Hematopoietic multipotent progenitor cell treated with erythropoietin and hydrocortisone succinate and interleukin-3 and kit ligand, for 8 days (in vitro differentiated cells): ENCODE measurements at places on chromosomes 11 and 22.

- DNase-seq, result no peak
Observed at GRCh38 chr11:120316880-120317688, 8.0 kb upstream of the TLCD5 start.

DNA sequence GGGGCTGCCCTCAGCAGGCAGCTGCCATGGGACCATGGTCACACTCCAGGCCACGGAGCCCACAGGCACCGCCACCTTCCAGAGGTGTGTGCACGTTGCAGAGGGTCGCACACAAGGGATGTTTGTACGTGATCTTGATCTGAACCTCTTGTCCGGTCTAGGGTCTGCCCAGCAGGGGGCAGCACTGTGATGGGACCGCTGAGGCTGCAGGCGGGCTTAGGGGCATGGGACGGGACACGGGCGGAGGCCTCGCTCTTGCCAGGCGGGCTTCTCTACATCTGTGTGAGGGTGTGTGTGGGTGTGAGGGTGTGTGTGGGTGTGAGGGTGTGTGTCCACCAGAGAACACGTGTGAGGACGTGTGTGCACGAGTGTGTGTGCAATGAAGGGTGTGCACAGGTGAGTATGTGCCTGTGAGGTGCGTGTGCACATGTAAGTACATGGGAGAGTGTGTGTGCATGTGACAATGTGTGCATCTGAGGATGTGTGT lies 52.4 kb downstream of the CACNA1I start:
- peak; percentile 87 for DNase-seq

GRCh38 chr22:35065796-35066218 lies at the start of gene ISX:
Gene ISX, plus strand, starts transcription at chr22:35066158. Its CDS starts 930 bp downstream, at chr22:35067088.
- DNase-seq, result no peak

GRCh38 chr22:36065775-36066544 lies 37.3 kb upstream of the RBFOX2 start:
- peak; percentile 80 for DNase-seq

GRCh38 chr11:88103337-88104206 lies 71.7 kb downstream of the RAB38 start:
- peak; percentile 81 for DNase-seq

GRCh38 chr11:40291741-40292140 lies 1167.7 kb downstream of the LRRC4C start:
- no peak for DNase-seq

GRCh38 chr22:38569181-38569971 lies 607 bp downstream of the DMC1 start:
- DNase-seq, result no peak

GRCh38 chr22:23686416-23687024 lies 4.3 kb upstream of the RGL4 start:
- no peak for DNase-seq

- DNase-seq, result peak; percentile 8
Observed at GRCh38 chr22:45831394-45831793, 145.6 kb downstream of the WNT7B start.
